OCI-M1 (cell line): ENCODE measurements at places on chromosomes 3 and 15.

DNA sequence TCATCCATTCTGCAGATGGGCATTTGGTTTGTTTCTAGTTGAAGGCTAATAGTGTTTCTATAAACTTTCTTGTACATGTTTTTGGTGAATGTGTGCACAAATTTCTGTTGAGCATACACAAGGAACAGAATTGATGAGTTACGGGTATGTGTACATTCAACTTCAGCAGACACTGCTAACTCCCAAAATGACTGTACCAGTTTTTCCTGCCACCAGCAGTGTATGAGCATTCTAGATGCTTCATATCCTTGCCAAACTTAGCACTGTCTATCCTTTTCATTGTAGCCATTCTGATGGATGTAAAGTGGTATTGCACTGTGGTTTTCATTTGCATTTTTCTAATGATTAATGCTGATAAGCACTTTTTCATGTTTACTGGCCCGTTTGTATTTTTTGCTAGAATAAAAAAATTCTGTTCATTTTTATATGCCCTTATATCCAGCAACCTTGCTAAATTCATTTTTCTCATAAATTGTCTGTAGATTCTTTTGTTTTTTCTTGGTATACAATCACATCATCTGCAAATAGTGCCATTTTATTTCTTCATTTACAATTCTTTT, 110.2 kb downstream of the ATP1B3 start:
- no peak for DNase-seq

- no peak for DNase-seq
These were observed 56.7 kb downstream of the CCNL1 start for GRCh38 chr3:157103280-157103679.

GRCh38 chr3:151875759-151876158, 2.3 kb downstream of the SUCNR1 start:
- peak; percentile 91 for DNase-seq

DNA sequence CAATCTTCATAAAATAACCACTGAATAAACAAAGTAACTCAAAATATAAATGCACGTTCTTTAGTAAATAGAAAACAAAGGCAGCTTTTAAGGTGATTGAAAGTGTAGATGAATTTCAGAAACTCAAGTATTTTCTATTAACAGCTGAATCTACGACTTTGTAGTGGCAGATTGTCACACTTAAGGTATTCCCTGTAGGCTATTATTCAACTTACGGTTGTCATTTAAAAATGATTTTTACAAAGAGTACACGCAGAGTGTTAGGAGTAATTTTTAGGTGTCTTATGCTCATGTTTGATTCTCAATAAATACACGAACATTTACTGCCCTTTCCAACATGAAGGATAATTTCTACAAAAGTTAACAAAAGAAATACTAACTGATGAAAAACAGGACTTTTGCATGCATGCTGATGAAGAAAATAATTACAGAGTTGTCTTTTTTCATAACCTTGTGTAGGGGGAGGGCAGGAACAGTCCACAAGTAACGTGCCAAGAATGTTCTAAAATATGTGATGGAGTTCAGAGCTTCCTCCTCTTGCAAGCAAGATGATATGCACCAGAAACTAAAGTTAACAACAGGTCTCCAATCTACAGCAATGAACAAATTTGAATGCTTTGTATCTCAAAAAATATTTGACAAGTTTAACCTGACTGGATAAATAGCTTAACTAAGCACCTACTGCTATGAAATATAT, 16.7 kb downstream of the DCBLD2 start:
- DNase-seq: no peak

DNA sequence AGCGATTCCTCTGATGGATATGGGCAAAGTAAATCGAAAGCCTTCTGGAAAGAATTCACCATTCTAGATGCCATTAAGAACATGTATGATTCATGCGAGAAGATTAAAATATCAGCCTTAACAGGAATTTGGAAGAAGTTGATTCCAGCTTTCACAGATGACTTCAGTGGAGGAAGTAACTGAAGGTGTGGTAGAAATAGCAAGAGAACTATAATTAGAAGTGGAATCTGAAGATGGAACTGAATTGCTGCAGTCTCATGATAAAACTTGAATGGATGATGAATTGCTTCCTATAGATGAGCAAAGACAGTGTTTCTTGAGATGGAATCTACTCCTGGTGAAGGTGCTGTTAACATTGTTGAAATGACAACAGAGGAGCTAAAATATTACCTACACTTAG, 30.1 kb upstream of the TBC1D23 start:
- no peak for DNase-seq

DNA sequence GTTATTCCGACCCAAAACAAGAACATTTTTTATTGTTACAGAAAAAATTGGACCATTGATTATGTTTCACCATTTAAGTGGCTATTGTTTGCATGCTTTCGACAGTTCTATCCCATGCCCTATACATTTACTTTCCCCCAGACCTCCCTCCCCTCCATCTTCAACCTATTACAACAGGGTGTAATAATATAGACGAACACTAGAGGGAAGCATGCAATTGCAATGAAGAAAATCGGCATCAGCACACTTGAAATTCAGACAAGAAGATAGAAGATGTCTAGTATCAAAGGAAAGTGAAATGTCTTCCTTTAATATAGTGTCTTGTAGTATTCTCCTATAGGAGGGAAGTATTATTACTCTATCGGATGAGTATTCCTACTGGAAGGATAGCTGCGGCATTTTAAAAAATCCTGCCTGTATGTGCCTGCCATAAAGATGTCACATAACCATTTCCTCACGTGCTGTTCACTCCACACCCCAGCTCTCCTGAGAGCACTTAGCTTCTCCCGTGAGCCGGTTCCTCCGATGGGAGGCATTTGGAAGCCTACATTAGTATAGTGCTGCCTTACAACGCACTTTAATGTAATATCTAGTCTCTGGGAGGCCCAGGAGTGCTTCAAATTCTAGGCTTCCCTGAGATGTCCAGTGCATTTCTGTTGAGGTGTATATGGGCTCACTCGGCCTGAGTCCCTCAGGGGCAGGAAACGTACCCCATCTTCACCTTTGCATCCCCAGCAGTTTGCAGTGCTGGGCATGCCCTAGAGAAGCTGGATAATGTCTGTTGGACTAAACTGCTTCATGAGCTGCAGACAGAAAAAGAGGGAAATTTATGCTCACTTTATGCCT, 17.8 kb upstream of the ERICH6 start:
- peak; percentile 68 for DNase-seq

- no peak for DNase-seq
These were observed 4.8 kb downstream of the EOMES start for GRCh38 chr3:27717200-27717852.

DNA sequence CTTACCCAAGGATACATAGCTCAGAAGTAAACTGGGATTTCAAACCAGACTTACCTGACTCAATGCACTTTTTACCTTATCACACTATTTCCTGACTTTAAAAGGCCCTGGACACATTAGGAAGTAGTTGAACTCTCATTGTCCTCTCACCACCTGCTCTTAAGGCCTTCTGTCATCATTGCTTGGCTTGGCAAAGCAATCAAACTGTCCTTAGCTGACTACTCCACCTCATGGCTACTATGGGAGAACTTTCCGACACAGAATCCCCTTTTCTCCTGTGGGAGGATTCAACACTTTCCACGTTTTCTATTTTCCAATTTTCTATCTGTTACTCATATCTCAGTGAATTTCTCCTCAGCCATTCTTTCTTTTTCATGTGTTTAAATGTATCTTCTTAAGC, 55.4 kb downstream of the ZNF148 start:
- no peak for DNase-seq

DNA sequence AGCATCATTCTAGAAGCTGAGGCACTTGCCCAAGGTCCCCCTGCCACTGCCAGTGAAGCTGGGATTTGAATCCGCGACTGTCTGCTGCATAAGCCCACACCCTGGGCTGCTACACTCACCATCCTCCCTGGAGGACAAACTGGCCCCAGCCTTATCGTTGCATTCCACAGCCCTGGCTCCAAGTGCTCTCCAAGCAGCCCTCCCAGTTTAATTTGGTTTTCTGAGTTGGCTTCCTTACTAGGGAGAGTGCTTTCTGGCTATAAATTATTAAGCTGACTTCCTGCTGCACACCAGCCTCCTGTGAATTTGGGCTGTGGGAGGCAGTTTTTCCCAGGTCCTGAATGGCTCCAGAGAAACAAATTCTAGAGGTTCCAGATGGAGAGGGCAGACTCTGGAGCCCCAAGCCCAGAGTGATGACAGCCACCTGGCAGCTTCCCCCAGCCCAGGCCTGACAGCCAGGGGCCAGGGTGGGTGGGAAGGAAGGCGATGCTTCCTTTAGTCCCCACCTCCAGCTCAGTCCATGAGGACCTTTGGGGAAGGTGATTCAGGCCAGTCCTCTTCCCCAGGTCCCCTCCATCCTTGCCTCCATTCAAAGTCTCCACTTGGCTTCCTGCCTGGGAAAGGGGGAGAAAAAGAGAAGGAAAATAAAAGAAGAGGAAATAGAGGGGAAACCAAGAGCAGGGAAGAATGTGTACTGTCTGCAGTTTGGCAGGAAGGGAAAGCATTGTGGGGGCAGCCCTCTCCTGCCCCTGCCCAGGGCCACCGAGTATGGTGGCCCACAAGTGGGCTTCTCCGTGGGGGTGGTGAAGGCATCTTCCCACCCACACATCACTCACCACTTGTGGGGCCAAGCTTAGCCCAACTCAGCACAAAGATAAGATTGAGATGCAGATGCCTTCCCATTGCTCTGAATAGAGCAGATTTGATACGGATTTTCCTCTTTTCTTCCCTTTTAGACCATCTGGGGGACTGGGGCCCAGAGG, 69.6 kb downstream of the SEMA5B start:
- no peak for DNase-seq

DNA sequence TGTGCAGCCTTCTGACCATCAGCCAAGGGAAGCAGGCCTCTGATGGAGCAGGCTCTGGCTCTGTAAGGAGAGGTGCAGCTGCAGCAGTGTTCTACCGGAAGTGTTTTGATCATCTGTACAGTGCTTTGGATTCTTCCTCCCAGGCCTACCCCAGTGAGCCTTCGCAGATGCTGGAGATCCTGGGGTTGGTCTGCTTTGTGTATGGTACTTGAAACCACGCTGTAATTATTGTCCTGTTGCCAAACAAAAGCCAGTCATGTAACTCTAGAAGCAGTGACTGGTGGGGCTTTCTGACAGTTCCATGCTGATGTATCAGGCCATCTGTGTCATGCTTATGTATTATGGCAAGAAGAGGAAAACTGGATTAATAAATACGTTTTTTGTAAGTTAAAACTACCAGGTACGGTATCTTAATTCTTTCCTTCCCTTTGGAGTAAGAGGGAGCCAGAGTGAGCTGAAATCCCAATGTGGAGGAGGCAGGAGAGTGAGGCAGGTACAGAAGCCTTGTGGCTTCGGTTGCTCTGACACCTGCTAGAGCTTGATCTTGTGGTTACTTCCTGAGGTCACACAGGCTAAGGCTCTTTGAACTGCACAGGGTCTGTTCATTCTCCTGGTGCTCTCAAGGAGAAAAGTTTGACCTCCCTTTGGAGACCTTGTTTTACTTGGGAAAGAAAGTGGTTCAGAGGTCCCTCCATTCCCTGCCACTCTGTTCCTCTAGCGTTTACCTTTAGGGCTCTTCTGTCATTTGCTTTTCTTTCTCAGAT, 3.7 kb downstream of the TMEM42 start:
- DNase-seq: no peak

GRCh38 chr3:177524742-177525141, 327.5 kb upstream of the TBL1XR1 start:
- DNase-seq: no peak

DNA sequence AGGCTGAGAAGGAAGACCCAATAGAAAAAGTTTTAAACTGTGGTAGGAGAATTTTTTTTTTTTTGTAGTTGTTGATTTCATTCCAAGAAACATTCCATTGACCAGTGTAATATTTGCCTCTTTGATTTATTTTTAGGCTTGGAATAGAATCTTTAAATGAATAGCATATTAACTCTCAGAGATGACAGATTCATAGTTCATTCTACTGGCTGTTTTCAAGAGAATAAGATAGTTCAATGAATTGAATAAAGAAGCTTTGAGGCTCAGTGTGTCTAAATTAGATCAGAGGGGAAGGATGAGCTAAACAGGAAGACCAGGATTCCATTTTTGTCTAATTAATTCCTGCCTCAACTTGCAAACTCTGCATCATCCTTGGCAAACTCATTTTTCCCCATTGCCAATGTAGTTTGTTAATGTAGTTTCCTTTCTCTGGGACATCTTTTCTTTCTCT, 98.4 kb downstream of the NAALADL2 start:
- no peak for DNase-seq

DNA sequence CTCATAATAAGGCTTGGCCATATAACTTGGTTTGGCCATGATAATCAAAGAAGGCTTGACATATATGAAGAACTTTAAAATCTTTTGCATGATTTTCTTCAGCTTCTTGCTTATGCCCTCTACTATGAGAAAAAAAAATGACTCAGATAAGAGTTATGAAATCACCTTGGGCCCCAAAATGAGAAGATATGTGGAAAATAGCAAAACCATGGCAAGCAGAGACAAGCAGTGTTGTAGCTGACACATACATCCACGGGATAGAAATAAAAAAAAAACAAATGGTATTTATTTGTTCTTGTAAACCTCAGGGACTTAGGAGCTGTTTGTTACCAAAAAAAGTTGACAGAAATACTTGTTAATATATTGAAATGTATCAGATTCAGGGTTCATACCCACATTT, 614.8 kb upstream of the BCHE start:
- DNase-seq: no peak
